ENCODE measurements at places on chromosomes 5 and 9.

GRCh38 chr9:86353655-86354010 lies 577 bp downstream of the TUT7 start:
- peak; percentile 8 for DNase-seq

- DNase-seq, result no peak
Measured at GRCh38 chr9:87607859-87608258, 110.2 kb downstream of the DAPK1 start.

GRCh38 chr5:5886812-5887486 lies 464.5 kb downstream of the ICE1 start:
- DNase-seq, result peak; percentile 37

DNA sequence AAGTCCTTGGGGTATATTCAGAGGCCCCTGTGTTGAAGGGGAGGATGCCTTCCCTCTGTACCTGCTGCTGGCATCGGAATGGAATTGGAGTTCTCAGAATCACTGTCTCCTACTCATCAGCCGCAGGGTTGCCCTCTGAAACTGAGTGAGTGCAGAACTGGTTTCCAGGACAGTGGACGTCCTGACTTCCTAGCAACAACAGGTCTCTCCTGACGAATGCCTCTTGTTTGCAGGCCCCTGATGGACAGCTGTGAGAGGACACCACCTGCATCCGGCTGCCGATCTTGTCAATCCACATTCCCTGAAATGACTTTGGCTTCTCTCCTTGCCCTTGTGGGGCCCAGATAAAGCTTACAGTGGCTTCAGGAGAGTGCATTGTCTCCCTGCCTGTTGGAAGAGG lies 274.5 kb downstream of the NSG2 start:
- DNase-seq, result no peak

DNA sequence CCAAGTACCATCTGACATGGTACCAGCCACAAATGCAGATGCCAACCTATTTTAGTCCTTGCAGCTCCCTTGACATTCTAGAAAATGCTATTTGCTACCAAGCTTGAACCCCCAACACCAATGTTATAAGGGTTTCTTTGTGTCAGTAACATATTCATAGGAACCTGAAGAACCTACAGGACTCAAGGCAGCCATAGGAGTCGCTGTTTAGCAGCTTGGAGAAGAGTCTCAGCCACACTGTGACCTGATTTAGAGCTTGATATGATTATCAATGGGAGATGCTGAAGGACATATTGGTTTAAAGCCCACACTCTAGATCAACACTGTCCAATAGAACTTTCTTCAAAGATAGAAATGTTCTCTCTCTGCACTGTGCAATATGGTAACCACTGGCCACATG lies 6.4 kb upstream of the ZFR start:
- no peak for DNase-seq

GRCh38 chr5:76408104-76408654 lies 5.1 kb downstream of the IQGAP2 start:
- DNase-seq, result no peak

- DNase-seq, result peak; percentile 71
Measured at GRCh38 chr9:126499005-126499910, 114.5 kb upstream of the LMX1B start.

DNA sequence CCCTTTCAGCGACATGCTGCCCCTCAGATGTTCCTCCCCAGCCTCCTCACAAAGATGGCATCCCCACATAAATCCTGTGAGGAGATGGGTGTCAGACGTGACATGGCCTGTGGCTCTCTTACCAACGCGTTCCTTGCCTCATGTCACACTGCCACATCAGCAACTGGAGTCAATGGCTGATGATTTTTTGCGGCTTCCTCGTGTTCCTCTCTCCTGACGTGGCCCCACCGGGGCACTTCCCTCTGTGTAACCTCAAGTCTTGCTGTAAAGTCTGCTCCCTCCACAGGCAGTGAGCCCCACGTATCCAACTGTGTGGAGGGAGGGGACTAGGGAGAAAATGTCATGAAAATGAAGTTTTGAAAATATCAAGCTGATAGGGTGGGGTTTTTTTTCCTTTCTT lies 53.2 kb upstream of the SHISAL2B start:
- no peak for DNase-seq

GRCh38 chr5:129460936-129461710 lies 1.0 kb downstream of the ADAMTS19 start:
- peak; percentile 70 for DNase-seq
